ENCODE measurements at places on chromosomes 16 and 17.

DNA sequence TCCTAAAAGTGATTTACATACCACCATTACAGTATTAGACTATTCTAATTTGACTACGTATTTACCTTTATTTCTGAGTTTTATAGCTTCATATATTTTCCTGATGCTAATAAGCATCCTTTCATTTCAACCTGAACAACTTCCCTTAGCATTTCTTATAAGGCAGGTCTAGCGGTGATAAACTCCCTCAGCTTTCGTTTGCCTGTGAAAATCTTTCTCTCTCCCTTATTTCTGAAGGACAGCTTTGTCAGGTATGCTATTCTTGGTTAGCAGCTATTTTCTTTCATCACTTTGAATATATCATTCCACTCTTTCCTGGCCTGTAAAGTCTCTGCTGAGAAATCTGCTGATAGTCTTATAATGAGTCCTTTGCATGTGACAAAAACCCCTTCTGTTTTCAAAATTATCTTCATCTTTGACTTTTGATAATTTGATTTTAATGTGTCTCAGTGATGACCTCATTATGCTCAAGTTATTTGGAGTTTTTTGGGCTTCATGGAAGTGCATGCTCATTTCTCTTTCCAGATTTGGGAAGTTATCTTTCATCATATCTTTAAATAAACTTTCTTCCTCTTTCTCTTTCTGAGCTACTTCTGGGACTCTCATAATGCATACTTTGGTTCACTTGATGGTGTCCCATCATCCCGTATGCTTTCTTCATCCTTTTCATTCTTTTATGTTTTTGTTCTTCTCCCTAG lies 285.4 kb upstream of the PMFBP1 start:
- DNase-seq: no peak

- no peak for DNase-seq
Measured at GRCh38 chr17:68518063-68518815, 6.0 kb downstream of the PRKAR1A start.

- no peak for DNase-seq
Measured at GRCh38 chr17:36816907-36817288, 120.4 kb upstream of the LHX1 start.

- no peak for DNase-seq
Measured at GRCh38 chr17:36095992-36096391, 6.0 kb upstream of the CCL3 start.

DNA sequence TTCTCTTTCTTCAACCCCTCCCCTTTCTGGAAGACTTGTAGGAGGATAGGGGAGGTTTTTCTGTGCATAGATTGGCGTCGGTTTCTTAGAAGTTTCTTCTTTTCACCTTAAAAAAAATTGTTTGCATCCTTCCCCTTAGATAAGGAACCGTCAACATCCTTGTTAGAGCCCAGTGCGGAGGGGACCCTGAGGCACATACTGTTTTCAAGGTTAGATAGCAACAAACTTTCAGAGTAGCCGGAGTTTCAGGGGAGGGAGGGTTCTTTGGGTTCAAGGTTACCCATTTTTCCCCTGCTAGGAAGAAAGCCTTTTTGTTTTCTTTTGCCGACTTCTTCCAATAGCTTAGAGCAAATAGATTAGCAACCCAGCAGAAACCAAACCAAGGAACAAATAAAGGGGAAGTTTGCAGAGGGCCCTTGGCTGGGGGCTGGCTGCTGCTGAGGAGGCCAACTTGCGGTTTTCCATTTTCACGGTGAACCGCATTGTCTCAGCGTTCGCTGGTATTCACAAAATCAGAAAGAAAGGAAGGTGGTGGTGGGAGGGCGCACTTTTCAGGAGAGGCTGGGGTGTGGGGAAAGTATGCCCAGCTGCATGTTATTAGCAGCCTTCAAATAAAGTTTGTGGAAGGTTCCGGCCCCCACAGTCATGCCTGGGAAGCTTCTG lies 28.8 kb downstream of the MSI2 start:
- DNase-seq: no peak

- no peak for DNase-seq
Measured at GRCh38 chr16:15460601-15461000, 26.2 kb downstream of the BMERB1 start.

DNA sequence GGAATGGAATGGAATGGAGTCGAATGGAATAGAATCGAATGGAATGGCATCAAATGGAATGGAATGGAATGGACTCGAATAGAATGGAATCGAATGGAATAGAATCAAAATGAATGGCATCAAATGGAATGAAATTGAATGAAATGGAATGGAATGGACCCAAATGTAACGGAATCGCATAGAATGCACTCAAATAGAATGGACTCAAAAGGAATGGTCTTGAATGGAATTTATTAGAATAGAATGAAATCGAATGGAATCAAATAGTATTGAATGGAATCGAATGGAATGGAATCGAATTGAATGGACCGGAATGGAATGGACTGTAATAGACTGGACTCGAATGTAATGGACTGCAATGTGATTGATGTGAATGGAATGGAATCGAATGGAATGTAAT lies 501.4 kb upstream of the WSB1 start:
- no peak for DNase-seq

DNA sequence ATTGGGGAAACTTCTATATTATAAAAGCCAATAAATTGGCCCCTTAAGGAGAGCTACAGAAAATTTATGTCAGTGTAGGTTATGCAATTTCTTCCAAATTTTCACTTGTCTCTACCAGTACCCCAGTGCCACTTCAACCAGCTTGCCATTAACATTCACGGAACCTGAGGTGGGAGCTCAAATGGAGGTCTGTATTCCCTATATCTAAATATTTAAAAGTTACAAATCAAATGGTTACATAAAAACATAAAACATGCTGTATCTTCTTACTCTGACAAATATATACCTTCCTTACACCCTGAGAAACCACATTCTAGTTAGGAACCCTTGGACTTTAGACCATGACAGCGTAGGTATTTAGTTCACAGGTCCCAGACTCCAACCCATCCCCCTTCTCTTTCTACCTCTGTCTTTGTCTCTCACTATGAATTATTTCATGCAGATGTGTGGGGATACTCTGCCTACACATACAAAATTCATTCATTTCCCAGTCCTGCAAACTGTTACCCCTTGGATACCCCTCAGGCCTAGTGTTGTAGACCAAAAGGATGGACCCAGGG lies 127.8 kb upstream of the PMFBP1 start:
- DNase-seq: no peak

DNA sequence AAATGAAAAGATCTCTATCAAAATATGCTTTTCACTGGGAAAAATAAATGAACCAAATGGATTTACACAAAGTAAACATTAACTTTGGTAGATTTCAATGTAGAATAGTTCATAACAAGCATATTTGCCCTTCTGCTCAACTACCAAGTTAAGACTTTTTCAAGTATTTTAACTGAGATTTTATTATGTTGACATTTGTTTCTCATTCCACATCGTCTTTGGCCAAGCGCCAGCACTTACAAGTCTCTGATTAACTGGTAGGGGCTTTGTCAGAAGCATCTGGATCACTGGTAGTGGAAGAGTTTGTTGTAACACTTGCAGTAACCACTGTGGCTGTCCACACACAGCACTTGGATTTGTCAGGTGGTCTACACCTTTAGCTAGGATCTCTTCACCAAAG lies 22.9 kb downstream of the SLFN12L start:
- no peak for DNase-seq

DNA sequence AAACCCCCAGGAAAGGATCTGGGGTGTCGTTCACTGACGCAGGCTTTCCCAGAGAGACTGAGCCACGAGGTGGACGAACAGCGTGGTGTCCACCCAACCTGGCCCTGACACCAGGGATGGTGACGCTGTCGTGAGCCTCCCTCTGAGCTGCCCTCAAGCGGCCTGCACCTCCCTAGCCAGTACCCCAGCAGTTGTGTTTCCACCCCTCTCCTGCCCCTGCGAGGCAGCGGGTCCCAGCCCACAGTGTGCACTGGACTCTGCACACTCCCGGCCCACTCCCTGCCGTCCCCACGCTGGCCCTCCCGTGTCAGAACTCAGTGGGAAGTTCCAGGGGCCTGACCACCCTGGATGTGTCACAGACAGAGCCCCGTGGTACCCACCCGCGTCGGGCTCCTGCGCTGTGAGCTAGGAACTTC lies 39.8 kb downstream of the CBFA2T3 start:
- DNase-seq: no peak

GRCh38 chr16:71412270-71413160 lies 29.3 kb downstream of the TLE7 start:
- peak; percentile 72 for DNase-seq

DNA sequence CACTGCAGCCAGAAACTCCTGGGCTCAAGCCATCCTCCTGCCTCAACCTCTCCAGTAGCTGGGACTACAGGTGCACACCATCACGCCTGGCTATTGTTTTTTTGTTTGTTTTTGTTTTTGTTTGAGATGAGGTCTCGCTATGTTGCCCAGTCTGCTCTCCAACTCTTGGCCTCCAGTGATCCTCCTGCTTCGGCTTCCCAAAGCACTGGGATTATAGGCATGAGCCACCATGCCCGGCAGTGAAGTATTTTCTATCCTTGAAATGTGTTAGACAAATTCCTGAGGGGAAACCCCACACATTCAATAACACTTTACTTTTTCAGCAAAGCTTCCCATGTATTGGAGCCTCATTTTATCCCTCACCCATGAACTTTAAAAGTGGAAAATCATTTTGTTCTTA lies 81.2 kb upstream of the KIFC3 start:
- no peak for DNase-seq

DNA sequence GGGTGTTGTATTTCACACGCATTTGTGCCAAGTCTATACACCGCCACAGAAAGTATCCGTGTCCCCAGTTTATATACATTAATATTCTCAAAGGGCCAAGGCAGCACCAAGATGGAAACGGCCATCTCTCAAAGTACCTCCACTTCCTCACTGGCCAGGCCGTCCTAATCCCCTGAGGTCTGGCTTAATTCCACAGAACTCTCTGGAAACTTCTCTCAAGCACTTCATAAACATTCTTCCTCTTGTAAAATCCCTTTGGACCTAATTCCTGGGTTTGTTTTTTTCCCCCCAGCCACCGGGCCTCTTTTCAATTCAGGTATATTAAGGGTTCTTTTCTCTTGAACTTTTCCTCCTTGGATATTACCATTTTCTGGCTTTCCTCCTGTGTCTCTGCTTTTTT lies 5.1 kb upstream of the ERN1 start:
- no peak for DNase-seq

- no peak for DNase-seq
Measured at GRCh38 chr17:36742267-36743000, 141.1 kb downstream of the MRM1 start.

DNA sequence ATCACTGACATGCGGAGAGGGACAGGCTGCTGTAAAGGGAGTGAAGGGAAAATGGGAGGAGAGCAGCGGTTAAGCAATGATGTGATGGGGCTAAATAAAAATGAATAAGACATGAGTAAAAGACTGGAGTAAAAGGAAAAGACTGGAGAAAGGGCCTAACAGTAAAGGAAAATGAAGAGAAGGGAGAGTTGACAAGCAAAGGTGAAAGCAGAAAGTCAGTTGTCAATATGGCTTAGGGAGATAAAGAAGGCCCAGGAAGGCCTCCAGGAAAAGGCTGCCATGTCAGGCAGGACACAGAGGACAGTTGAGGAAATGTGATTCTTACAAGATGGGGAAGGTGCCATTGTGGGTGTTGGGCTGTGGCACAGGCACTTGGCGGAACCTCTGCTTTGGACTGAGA lies 98.9 kb upstream of the AMZ2 start:
- no peak for DNase-seq

DNA sequence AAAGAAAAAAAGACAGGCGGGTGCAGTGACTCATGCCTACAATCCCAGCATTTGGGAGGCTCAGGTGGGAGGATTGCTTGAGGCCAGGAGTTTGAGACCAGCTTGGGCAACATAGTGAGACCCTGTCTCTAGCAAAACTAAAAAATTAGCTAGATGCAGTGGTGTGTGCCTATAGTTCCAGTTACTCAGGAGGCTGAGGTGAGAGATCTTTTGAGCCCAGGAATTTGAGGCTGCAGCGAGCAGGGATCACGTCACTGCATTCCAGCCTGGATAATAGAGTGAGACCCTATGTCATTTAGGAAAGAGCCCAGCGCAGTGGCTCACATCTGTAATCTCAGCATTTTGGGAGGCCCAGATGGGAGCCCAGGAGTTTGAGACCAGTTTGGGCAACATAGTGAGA lies 126.6 kb downstream of the CMIP start:
- DNase-seq: no peak

DNA sequence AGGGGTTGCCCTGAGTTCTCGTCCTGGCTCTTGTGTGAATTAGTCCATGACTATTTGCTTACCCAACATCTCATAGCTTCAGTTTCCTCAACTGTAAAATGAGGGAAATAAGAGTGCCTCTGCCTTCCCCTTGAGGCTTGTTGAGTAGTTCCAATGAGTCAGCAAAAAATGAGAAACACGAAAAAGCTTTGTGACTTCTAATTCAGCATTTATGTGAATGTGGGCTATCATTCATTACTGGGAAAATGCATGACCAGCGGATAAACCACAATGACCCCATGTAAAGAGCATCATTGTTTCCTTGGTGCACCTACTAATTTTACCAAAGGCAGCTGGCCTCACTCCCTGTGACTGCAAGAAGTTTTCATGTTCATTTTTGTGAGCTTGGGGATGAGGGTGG lies 374.6 kb upstream of the HSBP1 start:
- no peak for DNase-seq

GRCh38 chr16:20566864-20567263 lies 9.3 kb downstream of the ACSM2B start:
- DNase-seq: no peak

DNA sequence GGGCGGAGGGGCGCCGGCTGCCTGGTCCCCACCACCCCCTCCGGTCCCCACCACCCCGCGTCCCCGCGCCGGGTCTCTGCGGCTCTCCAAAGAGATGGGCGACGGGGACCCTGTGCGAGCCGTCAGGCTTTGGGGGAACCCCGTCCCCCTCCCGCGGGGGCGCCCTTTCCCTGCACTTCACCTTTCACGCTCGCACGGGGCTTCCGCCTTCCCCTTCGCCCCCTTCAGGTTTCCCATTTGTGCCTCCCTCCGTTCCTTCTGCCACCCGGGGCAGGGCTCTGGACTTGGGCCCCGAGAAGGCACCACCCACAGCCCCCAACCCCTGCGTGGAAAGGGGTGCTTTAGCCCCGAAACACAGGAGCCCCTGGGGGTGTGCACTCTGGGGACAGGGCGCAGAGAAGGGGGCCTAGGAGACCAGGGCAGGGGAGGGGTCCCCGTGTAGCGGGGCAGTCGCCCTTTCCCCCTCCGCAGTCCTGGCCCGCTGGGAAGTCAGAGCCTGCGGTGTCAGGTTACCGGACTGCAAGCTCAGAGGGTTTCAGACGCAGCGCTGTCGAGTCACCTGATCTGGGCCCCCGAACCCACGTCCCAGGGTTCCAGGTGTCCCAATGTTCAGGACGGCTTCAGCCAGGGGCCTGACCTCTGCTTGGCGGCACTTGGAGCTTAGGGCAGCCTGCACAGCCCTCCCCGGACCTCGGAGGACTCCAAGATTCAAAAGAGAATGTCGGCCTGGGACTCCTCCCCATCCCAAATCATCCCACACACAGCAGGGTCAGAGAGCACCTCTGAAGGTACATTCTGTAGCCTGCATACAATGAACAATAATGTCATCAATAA lies 6.7 kb upstream of the CCDC92B start:
- DNase-seq: peak; percentile 35

All from pancreas (tissue), 10 donors.